Right renal cortex interstitium (tissue), 3 donors: ENCODE measurements at places on chromosomes 6 and 20. TPM values are rescaled to one million over a fixed set of nuclear protein-coding genes. Genes with fewer than 3 reads are reported as not detected.

DNA sequence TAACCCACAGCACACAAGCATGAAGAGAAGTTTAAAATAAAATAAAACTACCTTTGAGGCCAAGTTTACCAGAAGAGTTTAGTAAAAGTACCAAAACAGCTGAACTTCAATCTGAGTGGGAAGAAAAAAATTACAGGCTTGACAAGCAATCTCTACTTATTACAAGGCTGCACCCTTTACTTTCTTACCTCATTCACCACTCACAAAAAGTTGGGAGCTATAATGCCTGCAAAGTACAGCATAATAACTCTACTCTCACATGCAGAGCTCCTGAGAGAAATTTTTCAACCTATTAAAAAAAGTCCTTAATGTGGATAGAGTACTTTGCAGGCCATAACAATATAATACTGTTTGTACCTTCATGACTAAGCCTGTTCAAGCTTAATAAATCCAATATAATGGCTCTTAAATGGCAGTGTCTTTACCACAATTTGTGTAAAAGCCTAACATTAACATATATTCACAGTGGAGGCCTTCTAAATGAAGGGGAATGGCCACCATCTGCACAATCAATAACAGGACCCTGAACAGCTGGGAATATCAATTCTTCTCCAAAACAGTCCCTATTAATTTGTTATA, 103.1 kb downstream of the DST start:
- no peak for DNase-seq

DNA sequence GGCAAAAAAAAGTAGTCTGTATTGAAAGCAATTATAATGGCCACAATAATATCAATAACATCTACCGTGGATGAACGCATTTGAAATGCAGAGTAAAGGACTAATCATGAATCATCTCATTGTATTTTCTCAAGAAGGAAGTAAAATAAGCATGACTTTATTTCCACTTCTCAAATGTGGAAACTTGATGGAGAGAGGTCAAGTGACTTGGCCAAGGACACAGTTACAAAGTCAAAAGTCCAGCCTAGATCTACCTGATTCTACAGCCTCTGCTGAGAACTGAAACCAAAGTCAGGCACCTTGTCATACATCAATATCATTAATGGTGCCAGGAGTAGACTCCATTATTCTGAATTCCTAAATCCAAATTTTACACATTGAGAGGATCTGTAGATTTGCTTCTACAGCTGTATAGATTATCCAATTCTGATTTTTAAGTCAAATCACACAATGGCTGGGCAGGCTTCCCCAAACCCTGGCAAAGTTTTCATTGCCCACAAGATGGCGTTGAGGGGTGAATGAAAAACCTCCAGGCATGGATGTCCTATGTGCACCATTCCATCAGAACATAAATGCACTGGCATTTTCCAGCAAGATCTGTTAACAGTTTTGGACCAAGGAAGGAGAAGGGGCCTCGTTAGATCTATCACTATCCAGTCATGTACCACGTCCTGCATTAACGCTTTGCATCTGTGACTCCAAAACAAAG, 423.1 kb downstream of the MAFB start:
- no peak for DNase-seq

- DNase-seq = no peak
These were observed 40.5 kb upstream of the PRIM2 start for GRCh38 chr6:57276946-57277345.

Gene GFRAL
- polyA plus RNA-seq = not detected

GRCh38 chr6:149079911-149080491, 237.5 kb upstream of the TAB2 start:
- no peak for DNase-seq

GRCh38 chr20:11965602-11966001, 47.9 kb downstream of the BTBD3 start:
- no peak for DNase-seq

Gene CASS4
- 3.6 TPM for polyA plus RNA-seq

Gene STXBP5
- polyA plus RNA-seq = 14.6 TPM

Gene SAPCD1
- 6.0 TPM for polyA plus RNA-seq
